ENCODE measurements at places on chromosomes 3 and 15.
A peak's percentile ranks its signal among the peaks of the same experiment; 100 is the strongest.

- no peak for DNase-seq
Observed at GRCh38 chr3:181906338-181906737, 194.6 kb downstream of the SOX2 start.

DNA sequence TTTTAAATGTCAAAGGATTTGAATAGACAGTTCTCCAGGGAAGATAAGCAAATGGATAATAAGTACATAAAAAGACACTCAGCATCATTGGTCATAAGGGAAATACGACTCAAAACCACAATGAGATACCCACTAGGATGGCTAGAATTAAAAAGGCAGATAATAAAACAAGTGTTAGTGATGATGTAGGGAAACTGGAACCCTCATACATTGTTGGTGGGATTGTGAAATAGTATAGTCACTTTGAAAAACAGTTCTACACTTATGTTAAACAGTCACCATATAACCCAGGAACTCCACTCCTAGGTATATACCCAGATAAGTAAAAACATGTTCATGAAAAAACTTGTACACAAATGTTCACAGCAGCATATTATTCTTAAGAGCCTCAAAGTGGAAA, 72.5 kb downstream of the GPR156 start:
- no peak for DNase-seq

DNA sequence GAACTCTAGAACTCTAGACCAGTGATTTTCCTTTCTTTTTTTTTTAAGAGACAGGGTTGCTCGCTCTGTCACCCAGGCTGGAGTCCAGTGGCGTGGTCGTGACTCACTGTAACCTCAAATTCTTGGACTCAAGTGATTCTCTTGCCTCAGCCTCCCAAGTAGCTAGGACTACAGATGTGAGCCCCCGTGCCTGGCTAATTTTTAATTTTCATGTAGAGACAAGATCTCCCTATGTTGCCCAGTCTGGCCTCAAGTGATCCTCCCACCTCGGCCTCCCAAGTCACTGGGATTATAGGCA, 359.6 kb downstream of the SHQ1 start:
- DNase-seq, result no peak

DNA sequence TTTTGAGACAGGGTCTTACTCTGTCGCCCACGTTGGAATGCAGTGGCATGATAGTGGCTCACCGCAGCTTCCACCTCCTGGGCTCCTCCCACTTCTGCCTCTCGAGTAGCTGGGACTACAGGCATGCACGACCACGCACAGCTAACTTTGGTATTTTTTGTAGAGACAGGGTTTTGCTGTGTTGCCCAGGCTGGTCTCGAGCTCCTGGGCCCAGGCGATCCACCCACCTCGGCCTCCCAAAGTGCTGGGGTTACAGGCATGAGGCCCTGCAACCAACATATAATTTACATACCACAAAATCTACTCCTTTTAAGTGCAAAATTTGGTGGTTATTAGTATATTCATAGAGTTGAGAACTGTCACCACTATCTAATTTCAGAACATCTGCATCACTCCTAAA, 31.7 kb downstream of the CCDC14 start:
- no peak for DNase-seq

- DNase-seq, result no peak
Observed at GRCh38 chr3:168094580-168094876, 1.2 kb downstream of the GOLIM4 start.

DNA sequence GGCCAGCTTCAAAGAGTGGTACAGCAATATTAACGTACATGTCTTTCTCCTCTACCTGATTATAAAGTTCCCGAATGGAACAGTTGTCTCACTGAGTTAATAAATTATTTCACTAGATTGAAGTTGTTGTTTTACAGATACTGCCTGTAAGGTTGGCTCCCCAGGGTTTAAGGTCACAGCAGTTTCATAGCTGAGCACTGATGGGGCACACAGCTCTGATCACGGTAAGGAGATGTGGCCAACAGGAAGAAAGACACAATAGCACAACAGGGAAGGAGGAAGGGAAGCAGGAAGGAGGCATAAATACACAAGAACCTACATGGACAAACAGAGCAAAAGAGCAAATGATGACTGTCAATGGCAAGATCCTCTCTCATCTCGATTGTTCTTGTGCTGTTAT, 215.6 kb downstream of the WNT5A start:
- no peak for DNase-seq

GRCh38 chr3:129605203-129605921, 1.1 kb downstream of the PLXND1 start:
- DNase-seq, result peak; percentile 40

Data from epithelial cell of esophagus (primary cell).